IPS DF 6.9 (cell line): ENCODE measurements at places on chromosomes 4 and X.

DNA sequence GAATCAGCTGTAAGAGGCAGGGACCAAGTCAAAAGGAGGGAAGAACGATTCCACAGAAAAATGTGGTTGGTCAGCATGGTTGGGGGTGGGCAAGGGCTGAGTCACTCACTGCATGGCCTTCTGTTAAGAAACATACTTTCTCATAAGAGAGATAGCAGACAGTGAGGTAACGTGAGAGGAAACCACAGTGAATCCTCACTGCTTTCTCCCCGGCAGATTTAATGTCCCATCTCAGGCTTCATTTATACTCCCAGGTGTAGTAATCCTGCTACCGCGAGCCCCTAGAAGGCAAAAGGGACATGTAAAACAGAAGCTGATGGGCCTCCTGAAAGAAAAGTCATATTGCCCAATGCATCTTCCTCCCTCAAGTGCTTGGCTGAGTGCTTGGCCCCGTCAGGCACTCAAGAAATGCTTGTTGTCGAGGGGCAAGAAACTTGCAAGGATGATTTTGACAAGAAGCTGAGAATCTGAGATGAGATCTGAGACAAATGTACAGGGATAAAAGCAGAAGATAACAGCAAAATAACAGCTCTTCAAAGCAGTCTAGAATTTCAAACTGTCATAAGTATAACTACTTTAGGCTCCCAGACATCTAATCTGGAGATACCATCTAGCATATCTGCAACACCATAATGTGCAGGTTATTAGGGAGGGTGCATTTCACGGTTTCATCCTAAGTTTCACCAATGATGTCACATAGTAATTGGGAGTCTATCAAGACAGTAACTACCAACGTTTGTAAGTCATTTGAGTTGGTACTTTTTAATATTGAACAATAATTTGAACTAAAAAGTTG lies 40.2 kb downstream of the SH3KBP1 start:
- DNase-seq, result no peak

DNA sequence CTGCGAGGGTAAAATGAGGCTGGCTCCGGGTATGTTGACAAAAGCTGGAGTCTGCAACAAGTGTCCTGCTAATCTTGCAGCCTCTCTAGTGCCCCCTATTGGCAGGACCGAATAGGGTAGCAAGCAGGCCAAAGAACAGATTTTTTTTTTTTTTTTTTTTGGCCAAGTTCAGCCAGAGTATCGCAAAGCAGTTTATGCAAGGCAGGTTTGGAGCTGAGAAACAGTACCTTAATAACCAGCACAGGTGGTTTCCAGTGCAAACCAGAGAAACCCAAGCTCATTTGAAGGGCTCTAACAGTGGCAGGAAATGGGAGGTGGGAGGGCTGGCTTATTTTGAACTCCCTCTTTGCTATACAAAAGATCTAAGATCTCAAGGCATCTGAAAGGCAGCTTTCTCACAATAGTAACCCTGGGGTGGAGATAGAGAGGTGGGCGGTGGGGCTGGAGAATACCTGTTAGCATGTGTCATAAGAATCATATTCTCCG lies 38.2 kb upstream of the OCIAD2 start:
- no peak for DNase-seq

GRCh38 chrX:525134-525533 lies 105.5 kb upstream of the SHOX start:
- no peak for DNase-seq

DNA sequence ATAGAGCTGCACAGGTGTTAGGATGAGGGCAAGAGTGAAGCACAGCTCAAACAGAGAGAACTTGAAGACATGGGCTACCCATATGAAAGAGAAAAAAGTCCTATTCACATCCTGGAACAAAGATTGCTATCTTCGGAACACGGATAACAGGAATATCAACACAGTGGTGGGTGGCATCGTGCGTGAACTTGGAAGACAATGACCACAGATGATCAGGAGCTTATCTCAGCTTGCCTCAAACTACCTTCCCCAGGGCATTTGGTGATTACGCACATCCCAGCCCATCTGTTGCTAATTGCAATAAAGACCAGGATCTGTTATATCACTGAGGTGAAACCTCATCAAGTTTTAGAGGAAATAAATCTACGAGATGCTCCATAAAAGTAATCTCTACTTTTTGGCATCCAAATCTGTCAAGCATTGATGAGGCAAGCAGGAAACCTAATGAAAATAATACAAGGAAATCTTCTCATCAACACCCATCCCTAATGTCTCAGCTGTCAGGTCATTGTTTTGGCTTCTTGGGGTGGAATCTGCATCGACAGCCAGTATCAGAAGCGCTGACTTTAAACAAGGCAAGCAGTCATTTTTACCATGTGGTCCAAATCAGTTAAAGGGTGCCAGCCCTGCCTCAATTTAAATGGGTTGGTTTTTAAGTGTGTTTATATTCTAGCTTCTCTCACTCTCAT lies 188.2 kb downstream of the SPCS3 start:
- DNase-seq, result no peak

GRCh38 chrX:132088864-132089263 lies 39.0 kb downstream of the FRMD7 start:
- no peak for DNase-seq

GRCh38 chr4:87511500-87511899 lies 17.7 kb downstream of the SPARCL1 start:
- no peak for DNase-seq

GRCh38 chr4:79626101-79626500 lies 218.1 kb upstream of the GK2 start:
- DNase-seq, result no peak

- no peak for DNase-seq
These were observed 15.6 kb upstream of the EXOSC9 start for GRCh38 chr4:121785479-121785878.

GRCh38 chr4:113311047-113311446 lies 261.6 kb downstream of the ANK2 start:
- no peak for DNase-seq
